ENCODE measurements at places on chromosomes 1 and 21. TPM values are rescaled to one million over a fixed set of nuclear protein-coding genes. Genes with fewer than 3 reads are reported as not detected.

DNA sequence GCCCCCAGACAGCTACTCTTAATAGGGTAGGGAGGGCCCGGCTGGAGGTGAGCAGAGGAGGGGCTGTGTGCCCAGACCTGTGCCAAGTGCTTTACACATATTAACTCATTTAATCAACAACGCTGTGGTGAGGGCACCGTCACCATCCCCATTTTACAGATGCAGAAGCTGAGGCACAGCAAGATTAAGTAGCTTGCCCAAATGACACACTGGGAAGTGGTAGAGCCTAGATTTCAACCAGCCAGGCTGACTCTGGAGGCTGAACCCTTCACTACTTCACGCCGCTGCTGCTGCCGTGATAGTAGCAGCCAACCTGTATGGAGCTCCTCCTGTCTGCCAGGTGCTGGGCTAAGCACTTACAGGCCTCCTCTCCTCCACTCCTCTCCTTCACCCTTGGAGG, 127.2 kb downstream of the PTPRU start:
- no peak for DNase-seq

DNA sequence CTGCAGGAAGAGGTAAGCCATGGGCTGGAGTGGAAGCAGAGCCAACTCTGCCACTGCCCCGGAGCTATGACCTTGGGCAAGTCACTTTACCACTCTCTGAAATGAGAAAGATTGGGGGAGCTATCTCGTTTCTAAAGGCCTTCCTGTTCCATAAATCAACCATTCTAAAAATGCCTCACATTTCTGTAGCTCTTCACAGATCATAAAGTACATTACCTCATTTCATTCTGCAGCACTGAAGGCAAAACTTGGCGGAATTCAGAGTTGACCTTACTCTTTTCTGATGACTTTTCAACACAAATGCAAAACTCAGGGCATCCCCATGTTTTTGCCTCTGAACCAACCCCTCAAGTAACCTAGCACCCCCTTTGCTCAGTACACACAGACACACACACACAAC, 404.0 kb upstream of the NFIA start:
- DNase-seq, result no peak

DNA sequence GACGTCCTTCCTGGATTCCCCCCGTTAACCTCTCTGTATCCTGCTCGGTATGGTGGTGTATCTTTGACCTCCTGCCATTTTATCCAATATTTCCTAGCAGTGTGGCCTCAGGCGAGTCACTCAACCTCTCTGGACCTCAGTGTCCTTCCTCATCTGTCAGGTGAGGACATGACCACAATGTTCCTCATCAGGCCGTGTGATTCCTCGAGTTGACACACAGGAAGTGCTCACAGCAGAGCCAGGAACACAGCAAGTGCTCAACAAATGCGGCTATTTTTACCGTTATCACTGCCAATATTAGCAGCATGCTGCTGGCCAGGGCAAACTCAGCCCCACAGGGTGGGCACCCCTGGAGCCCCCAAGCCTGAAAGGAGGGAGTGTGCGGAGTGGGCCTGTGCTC, 450.2 kb downstream of the KIF26B start:
- DNase-seq, result no peak

ENTREP3 gene
- total RNA-seq, result 5.7 TPM

DNA sequence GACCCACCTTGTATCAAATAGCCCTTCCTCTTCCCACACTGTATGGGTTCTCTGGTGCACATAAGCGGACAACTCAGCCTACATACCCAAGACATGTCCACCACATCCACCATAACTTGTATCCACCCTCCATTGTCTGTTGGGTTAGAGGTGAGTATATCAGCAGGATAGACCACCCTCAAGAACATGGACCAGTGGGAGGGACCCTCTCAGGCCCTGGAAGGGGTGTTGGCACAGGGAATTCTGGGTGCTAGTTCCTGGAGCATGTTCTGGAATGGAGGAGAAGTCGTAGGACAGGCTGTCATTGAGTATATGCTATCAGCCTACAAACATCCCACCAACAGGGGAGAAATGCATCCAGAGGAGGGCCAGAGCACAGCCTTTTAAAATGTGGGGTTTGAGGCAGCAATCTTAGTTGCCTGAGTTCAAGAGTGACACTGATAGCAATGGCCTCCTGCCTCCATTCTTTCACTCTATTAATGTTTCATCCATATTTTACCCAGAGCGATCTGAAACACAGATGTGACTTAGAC, 7.5 kb downstream of the CD55 start:
- no peak for DNase-seq

DNA sequence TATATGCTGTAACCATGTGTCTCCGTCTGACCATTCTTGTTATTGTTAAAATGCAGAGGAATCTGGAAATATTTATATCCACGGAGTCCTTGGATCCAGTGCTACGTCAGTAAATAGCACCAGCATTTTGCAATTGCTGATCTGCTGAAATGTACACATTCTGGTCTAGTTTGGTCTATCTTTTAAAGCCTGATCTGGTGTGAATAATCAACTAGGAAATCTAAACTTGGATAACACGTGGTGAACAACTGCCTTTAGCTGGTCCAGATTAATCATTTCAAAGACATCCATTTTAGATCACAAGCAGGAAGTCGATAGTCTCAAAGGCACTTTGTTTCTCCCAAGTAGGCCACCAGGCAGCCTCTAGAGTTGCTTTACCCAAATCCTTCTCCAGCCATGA, 32.6 kb downstream of the PDPN start:
- no peak for DNase-seq

DNA sequence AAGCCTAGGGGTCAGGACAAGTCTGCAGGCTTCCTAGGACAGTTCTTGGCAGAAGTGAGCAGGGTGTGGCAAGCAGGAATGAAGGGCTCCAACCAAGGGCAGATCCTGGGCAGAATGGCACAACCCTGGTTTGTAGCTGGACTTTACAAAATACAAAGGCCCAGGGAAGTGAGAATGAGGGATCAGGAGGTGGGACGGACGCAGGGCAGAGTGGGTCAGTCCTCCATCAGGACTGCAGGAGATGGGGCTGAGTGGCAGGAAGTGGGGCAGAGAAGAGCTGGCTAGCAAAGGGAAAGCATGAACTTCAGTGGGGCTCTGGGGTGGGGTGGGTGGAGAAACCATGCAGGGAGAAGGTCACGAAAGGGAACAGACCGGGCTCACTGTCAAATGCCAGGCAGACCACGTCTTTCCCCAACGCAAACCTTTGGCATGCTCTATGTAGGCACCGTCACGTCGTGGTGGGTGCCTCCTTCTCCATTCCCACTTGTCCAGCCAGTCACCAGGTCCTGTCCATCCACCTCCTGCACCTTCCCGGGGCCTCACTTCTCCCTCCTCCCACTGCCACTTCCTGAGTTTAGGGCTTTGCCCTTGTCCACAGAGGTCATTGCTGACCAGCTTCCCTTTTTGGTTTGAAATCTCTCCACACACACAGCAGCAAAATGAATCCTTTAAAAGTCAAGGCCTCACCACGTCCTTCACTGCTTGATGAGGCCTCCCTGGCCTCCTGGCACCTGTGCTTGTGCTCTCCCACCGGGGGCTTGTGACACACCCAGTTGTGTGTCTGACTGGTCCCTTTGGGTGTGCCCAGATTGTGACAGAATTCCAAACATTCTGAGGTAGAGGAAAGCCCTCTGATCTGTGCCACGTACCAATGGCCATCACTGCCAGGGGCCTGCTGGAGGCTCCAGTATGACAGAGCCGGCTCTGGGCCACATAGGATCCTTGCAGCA, 8.7 kb upstream of the CLDN19 start:
- DNase-seq, result no peak

OPRD1 gene
- not detected for total RNA-seq

PRAMEF12 gene
- total RNA-seq, result not detected

AIM2 gene
- total RNA-seq, result 39.5 TPM

GRCh38 chr21:45316871-45317397, 29.2 kb upstream of the POFUT2 start:
- no peak for DNase-seq

DNA sequence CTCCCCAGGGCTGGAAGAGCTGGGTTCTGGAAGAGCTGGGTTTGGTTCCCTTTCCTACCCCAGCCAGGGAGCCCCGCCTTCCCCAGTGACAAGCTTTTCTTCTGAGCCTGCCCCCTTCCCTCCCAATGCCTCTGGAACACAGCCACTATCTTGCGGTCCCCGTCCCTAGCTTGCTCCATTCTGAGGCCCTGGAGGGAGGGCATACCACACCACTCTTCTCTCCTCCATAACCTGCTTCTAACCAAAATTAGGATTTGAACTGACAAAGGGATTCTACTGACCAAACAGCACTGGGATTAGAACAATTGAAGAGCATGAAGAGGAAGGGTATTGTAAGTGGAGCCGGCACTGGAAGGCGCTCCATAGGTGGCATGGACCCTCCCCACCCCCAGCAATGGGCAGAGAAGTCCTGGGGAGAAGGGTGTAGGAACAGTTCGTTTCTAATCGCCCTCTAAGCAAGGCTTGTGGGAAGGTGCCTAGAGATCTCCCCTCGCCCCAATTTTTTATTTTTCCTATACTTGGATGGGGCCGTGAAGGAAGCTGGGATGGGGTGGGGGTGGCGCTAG, 690 bp downstream of the C1orf216 start:
- DNase-seq, result peak; percentile 71

LCE6A gene
- total RNA-seq, result not detected

DNA sequence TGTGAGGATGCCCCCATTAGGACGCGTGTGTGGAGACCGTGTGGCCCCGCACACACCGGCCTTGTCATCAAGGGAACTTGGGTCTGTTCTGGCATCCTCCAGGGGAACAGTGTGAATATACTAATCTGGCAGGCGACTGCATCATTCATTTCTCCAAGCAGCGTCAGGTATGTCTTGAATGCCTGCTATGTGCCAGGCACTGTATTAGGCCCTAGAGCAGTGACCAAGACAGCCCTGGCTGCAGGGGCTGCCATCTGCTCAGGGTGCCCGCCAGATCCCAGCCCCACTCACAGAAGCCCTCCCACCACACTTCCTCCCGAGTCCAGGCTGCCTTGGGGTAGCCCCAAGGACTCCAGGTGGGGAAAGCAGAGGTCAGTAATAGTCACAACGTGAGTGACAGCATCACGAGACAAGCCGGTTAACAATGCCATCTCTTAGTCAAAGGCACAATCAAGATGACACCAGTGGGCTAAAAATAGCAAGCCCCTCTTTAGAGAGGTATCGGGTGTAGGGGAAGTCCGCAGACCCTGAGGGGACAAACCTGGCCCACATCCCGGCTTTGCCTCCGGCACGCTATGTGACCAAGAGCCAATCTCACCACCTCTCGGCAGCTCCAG, 7.5 kb upstream of the LAPTM5 start:
- DNase-seq, result no peak

EPHB2 gene
- 55.5 TPM for total RNA-seq

DNA sequence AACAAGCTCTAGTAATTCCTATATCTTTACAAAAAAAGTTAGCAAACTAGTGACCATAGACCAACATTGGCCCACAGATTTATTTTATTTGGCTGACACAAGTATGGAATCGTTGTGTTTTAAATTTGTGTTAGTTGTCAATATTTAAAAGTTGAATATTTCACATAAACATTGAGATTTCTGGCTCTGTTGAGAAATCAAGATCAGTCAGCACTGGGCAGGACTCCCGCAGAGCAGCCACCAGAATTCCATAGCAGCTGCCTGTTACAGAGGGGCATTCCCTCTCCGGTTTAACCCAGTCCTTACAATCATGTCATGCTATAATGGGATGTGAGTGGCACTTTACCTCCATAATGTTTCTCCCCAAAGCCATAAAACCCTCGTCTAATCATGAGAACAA, 79.2 kb upstream of the NRIP1 start:
- DNase-seq, result no peak

All from H4 (cell line).